Neural progenitor cell (in vitro differentiated cells): ENCODE measurements at places on chromosomes 3 and 15.
A peak's percentile ranks its signal among the peaks of the same experiment; 100 is the strongest.

GRCh38 chr3:149401212-149401925 lies 23.9 kb upstream of the TM4SF1 start:
- DNase-seq: no peak

- no peak for DNase-seq
These were observed 259.1 kb downstream of the PTPRG start for GRCh38 chr3:61820306-61820992.

DNA sequence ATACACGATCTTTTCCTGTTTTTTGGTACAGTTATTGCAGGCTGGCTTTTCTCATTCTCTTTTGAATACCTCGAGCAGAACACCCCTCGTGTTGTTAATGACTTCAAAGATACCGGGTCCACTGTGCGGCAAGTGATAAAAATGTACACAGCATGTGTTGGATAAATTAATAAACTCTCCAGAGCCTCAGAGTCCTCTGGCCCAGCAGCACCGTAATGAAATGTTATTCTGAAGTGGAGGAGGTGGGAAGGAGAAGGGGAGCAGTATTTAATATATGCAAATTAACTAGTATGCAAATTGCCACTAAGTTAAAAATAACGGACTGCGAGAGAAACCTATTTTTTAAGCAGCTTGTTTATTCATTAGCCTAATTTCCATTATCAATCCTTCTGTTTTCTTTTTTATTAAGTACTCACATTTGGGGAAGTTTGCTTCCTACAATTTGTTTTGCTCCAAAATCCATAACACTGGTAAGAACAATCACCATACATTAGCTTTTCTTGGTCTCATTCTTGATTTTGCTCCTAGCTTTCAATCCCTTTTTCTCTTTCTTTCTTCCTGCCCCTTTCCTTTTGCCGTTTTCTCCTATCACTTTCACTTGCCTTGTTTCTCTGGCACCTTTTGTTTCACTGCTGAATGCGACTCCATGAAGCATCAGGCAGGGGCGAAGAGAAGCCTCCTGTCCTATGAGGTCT lies 462.3 kb upstream of the PPP2R3A start:
- DNase-seq: no peak

- no peak for DNase-seq
These were observed 72.3 kb upstream of the ST3GAL6 start for GRCh38 chr3:98690876-98691275.

GRCh38 chr15:66102563-66103292 lies 150.8 kb downstream of the MEGF11 start:
- no peak for DNase-seq

- DNase-seq: no peak
These were observed 47.1 kb downstream of the MKRN2 start for GRCh38 chr3:12603969-12604368.

GRCh38 chr3:115254492-115255196 lies 107.6 kb upstream of the ZBTB20 start:
- DNase-seq: peak; percentile 12

DNA sequence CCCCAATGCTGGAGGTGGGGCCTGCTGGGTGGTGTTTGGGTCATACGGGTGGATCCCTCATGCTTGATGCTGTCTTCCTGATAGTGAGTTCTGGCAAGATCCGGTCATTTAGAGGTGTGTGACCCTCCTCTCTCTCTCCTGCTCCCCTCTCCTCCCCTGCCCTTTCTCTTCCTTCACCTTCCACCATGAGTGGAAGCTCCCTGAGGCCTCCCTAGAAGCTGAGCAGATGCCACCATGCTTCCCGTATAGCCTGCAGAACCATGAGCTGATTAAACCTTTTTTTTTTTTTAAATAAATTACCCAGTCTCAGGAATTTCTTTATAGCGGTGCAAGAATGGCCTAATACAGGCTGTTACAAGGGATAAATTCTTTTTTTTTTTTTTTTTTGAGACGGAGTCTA lies 36.3 kb upstream of the IQSEC1 start:
- no peak for DNase-seq

GRCh38 chr3:173013219-173013832 lies 127.7 kb downstream of the SPATA16 start:
- no peak for DNase-seq

- peak; percentile 26 for DNase-seq
These were observed 52.9 kb downstream of the BTLA start for GRCh38 chr3:112446343-112446742.

- no peak for DNase-seq
These were observed 35.2 kb upstream of the MELTF start for GRCh38 chr3:197064771-197065170.

DNA sequence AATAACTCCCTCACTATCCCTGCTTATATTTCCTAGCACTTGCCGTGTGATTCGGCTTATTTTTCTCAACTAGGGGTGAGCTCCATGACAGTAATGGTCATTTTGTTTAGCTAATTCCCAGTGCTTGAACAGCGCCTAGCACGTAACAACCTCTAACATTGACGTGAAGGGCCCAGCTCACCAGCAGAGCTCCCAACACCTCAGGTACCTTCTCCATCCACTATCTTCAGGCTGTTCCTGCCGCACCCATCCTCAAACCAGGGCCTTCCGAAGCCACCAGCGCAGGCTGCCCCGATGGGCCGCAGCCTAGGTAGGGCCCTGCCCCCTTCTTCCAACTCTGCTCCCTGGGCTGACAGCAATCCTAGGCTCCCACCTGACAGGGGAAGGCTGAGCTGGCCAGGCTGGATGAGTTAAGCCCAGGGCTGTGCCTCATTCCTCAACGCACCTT lies 751 bp upstream of the RPS17 start:
- DNase-seq: peak; percentile 33

- DNase-seq: no peak
These were observed 26.0 kb downstream of the DTWD1 start for GRCh38 chr15:49646891-49647290.
